MV-4-11 (cell line): ENCODE measurements at places on chromosomes 5 and 9.

DNA sequence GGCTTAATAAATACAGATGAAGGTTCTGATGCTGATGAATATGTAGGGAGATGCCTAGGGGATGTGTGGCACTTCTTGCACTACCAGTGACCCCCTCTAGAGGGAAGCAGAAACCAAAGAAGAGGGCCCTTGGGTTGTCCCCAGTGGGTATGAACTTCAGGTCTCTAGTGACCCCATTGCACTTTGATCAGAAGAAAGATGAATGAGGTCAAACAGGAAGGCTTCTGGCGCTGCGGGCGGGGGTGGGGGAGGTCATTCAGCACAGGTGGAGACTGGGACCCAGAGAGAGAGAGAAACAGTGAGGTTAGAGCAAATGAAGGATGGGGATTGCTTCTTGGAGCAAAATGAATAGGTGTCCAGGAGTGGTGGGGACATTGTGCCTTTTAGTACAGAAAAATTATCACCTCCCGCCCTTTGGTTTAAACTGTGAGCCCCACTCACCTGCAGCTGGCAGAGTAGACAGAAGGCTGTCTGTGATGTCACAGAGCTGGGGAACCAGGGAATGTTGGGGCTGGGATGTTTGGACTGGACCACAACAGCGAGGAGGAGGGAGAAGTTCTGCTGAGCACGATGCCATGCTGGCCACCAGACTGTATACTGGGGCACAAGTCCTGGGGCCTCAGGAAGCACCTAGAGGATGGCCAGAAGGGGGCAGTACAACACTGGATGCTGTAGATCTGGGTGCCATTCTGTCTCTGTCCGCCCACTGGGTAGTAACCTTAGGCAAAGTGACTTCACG lies at the start of gene TEX48:
Gene TEX48 (minus strand): TSS at position 599 of the 739 bp plus-strand sequence. CDS start 10,469 bp downstream, outside the sequence.
- DNase-seq, result peak; percentile 70

DNA sequence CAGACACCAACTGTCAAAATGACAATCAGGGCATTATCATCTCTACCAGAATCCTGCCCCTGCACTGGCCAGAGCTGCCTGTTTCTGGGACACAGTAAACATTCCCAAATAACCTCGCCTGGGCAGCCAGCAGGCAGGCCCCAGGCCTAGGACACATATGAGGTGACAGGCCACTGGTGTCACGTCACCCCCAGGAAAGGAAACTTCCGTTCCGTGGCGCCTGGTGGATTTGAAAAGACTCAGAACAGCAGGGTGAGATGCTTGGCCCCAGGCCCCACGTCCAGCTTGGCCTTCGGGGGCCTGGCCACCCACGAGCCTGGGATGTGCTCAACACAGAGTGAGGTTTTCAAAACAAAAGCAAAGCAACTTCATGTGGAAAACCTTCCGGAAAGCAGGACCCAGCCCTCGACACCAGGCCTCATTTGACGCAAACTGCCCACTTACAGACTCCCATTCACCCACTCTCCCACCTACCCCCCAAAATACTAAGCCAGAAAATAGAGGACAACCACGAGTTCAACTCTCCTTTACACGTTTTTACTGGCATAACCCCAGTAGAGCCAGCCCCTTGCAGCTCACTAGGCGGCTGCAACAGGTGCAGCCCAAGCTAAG lies 1.2 kb downstream of the SEMA4D start:
- DNase-seq, result peak; percentile 19

DNA sequence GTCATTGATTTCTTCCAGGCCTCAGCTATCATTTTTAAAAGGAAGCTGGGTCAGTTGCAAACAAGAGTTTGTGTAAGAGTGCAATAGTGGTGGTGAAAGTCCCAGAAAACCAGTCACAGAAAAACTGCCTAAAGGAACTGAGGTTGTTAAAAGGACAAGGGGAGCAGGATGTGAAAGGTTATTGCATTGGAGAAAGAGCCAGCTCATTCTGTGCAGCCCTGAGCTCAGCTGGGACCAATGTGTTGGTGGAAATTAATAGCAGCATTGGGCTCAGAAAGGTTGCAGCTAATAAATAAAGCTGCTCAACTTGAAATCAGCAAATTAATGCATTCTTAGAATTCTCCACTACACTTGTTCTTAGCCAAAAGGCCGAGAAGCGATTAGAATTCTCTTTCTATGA lies 34.9 kb downstream of the NREP start:
- DNase-seq, result peak; percentile 4

DNA sequence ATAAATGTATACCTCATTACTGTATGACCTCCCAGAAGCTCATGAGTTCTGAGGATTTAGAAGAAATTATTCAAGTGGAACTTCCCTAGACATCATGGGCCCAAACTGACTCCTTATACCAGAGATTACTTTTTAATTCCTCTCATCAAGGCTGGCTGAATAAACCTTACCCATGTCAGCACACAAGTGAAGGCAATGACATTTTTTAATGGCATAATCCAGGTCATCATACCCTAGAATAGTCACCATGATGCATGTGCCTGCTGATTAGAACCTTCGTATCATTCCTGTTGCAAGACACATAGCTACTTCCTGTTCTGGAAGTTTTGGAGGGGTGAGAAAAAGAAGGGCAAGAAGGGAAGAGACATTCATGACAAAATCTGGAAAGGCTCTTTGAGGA lies 49.8 kb upstream of the IFNK start:
- no peak for DNase-seq

DNA sequence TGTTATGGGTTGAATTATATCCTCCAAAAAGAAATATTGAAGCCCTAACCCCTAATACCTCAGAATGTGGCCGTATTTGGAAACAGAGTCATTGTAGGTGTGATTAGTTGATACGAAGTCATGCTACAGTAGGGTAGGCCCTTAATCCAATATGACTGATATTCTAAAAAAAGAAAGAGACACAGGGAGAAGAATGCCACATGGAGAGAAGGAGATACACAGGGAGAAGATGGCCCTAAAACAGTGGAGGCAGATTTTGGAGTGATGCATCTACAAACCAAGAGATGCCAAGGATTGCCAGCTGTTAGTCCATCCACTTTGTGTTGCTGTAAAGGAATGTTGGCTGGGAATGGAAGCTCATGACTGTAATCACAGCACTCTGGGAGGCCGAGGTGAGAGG lies 21.3 kb downstream of the ARRDC3 start:
- DNase-seq, result no peak

DNA sequence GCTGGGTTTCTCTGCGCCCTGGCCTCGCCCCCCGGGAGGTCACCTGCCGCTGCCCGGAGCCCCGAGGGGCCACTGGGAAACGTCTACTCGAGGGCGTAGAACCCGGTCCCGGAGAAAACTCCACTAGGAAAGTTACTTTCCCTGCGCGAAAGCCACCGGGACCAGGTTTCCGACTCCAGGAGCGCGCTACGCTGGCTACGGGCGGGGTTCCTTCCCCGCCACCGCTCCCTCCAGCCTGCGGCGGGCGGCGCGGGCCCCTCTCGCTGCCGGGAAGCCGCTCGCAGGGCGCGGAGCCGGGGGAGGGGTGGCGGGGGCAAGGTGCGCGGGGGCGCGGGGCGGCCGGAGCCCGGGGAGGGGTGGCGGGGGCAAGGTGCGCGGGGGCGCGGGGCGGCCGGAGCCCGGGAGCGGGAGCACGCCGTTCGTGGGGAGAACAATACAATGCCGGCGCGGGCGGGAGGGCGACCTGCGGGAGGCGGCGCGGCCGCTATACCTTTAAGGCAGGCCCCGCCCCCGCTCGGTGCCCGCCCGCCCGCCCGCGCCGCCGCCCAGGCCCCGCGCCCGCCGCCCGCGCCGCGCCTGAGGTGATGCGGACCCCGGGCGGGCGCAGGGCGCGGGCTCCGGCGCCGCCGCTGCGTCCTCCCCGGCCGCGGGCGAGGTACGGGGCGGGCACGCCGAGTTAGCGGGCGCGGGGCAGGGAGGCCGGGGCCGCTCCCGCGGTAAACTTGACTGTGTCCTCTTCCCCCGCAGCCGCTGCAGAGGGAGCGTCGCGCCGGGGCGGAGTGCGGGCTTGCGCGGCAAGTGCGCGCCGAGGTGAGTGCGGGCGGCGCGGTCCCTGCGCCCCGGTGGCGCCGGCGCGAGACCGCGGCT lies 278.1 kb downstream of the AOPEP start:
- DNase-seq, result no peak

- DNase-seq, result no peak
Measured at GRCh38 chr9:35911690-35912089, 2.4 kb downstream of the SPAAR start.

- no peak for DNase-seq
Measured at GRCh38 chr5:38783011-38783561, 62.7 kb upstream of the OSMR start.

DNA sequence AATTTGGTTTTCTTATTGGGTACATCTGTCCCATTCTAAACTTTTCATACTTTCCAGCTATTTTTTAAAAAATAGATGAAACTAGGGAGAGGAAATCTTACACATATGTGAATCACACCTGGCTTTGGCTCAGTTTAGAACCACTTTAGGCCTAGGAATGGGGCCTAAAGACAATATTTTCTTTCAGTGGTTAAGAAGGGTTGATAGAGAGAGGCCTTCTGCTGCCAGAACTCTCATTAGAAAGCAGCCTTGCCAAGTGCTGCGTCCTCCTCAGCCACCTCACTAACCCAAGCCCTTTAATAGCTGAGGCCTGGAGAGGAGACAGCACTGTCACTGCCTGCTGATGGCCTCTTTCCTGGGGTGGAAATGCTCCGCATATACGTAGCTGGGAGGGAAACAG lies 167.5 kb downstream of the SAXO1 start:
- DNase-seq, result no peak

GRCh38 chr5:5025098-5025773 lies 114.9 kb upstream of the ADAMTS16 start:
- DNase-seq, result no peak

- no peak for DNase-seq
Measured at GRCh38 chr5:62093976-62094375, 212.0 kb upstream of the KIF2A start.

DNA sequence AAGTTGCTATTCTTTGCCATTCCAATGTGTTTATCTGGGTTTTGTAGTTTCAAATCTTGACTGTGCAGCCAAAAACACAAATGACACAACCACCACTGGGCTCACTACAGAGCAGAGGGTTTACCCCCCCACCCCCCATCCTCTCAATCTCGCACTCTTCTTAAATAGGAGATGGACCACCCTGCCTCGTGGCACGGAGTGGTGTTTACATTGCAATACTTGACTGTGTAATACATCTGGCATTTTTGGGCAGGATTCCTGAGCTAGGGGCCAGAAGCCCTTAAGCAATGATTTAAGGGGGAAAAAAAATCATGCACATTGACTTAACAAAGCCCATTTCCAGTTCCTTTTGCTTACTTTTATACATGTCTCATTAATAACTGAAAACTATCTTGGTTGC lies 19.0 kb downstream of the PTCH1 start:
- DNase-seq, result no peak

GRCh38 chr9:20022410-20022809 lies 233.6 kb upstream of the SLC24A2 start:
- no peak for DNase-seq

GRCh38 chr5:61280205-61280604 lies 51.9 kb upstream of the ZSWIM6 start:
- peak; percentile 15 for DNase-seq

DNA sequence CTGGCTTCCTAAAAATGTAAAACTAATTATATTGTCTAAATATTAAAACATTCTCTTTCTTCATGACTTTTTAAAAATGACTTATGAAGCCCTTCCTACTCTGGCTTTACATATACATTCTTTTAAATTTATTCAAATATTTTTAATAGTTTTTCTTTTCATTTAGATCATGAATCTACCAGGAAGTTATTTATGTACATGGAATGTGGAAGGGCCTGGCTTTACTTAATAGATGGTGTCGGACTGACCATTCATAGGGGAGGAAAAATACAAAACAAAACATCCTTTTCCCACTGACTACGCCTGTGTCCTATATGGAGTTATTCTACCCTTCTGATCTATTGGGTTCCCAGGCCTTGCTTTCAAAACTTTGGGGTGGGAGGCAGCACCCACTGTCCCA lies 129.8 kb downstream of the MACROH2A1 start:
- DNase-seq, result no peak

DNA sequence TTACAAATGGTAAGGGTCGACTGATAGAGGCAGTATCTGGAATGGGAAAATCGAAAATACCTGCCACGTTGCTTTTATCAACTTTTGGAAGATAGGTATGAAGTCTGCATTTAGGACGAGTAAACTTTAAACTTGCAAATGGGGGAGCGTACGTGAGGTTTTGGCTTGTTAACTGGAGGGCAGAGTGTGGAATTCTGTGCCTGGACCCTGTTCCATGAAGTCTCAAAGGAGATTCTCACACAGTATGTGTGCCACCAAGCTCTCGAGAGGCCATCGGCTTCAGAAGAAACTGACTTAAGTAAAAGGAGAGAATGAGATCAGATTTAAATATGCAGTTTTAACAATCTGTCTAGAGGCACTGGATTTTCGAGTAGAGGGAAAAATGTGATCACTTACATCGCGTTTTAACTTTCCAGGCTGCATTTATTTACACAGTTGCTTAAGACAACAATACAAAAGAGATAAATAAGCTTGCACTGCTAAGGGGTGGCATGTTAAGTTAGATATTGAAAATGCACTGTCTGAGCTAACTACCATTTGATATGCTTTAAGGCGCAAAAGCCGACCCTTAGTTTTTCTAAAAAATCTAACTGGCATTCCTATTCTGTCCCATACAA lies 401.6 kb downstream of the EBF1 start:
- no peak for DNase-seq

- no peak for DNase-seq
Measured at GRCh38 chr5:74054139-74054538, 428.1 kb downstream of the ARHGEF28 start.

GRCh38 chr9:124180557-124180956 lies 77.2 kb upstream of the NEK6 start:
- no peak for DNase-seq

- no peak for DNase-seq
Measured at GRCh38 chr9:85224301-85224700, 517.5 kb downstream of the AGTPBP1 start.

GRCh38 chr5:19369048-19369447 lies 619.0 kb downstream of the CDH18 start:
- no peak for DNase-seq

- no peak for DNase-seq
Measured at GRCh38 chr5:126096442-126097006, 326.7 kb upstream of the GRAMD2B start.

DNA sequence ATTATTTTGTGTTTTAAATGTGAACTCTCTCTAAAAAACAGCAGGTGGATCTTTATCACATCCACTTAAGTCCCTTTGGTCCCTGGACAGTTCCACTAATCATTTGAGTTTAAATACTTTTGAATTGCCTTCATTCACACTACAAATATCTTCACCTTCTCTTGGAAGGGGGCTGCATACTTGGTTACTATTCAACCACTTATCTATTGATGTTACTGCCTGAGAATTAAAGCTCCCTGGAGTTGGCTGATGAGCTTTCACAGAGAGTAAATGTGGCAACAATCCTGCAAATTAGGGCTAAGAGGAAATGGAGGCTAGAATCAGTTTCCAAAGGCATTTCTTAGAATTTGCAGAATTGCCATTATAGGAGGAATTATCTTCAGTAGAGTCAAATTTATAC lies 180.4 kb downstream of the ST8SIA4 start:
- no peak for DNase-seq

- DNase-seq, result peak; percentile 44
Measured at GRCh38 chr5:16160706-16161105, 18.9 kb downstream of the MARCHF11 start.

GRCh38 chr5:87887247-87887646 lies 381.4 kb downstream of the TMEM161B start:
- DNase-seq, result no peak
